ENCODE measurements at places on chromosomes 5 and 9.

DNA sequence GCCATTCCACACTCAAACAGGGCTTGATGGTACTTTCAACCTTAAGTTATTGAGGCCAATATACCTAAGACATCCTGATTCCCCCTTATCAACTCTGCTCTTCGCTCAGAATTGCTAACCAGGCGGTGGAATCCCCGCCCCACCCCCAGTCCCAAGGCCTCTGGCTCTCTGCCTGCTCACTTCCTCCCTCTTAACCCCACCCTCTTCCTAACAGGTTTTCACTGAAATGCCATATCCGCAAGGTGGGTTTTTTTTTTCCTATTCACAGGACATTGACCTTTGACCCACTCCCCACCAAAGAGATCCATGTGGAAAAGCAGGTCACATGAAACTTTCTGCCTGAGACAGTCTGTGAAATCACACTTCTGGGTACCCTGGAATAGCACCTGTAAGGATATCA, 66.6 kb upstream of the IFNK start:
- no peak for DNase-seq

GRCh38 chr5:160929360-160929759, 77.3 kb upstream of the ATP10B start:
- no peak for DNase-seq

- DNase-seq, result no peak
Observed at GRCh38 chr9:138051586-138052321, 174.2 kb downstream of the CACNA1B start.

- no peak for DNase-seq
Observed at GRCh38 chr9:85900504-85901201, 40.3 kb upstream of the NAA35 start.

GRCh38 chr5:36277521-36278176, 24.1 kb downstream of the RANBP3L start:
- no peak for DNase-seq

DNA sequence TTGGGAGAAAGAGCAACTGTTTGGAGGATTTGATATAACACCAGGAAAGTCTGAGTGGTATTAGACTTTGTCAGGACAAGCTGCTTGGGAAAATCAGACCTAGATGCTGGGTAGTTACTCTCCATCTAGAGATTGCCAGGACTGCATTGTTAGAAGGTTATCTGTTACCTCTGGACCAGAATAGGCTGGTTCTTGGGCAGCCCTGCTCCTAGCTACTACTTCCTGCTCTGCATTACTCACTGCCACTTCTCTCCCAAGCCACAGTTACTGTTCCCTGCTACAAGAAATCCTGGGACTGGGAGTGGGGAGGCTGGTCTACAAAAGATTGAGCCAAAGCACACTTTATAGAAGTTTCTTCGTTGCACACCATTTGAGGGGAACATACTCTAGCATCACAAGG, 95.5 kb upstream of the KCNN2 start:
- no peak for DNase-seq

GRCh38 chr5:43635374-43635773, 32.4 kb downstream of the NNT start:
- DNase-seq, result no peak

GRCh38 chr5:15606197-15606596, 106.2 kb downstream of the FBXL7 start:
- no peak for DNase-seq

DNA sequence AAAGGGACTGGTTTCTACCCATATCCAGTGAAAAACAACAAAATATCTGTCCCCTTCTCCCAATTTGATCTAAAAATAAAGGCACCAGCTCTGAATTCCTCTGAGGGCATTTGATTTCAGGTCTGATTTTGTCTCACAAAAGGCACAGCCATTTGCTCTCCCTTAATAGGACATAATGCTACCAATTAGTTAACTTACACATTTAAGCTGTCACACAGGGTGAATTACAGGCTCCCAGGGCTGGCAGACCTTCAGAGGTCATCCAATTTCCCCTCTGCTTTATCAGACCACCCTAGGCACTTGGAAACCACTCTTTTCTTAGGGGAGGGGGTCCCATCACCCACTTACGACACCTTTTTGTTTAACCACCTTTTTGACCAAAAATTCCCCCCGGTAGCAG, 319.9 kb downstream of the SPOCK1 start:
- no peak for DNase-seq

DNA sequence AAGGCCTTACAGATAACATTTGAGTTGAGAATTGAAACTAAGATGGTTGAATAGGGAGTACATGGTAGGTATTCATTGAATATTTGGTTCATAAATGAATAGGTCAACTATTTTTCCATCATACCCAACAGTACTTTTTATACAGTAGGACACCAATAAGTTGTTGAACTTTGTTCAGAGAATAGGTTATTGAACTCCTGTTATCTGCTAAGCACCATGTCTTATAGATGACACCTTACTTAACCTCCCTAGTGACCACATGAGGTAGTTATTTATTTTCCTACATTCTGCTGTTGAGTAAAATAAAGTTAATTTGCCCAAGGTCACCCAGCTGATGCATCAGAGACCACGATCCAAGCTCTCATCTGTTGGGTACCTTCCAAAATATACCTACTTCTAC, 49.6 kb upstream of the ATP10B start:
- no peak for DNase-seq

- DNase-seq, result no peak
Observed at GRCh38 chr9:133975511-133975910, 16.6 kb downstream of the VAV2 start.

DNA sequence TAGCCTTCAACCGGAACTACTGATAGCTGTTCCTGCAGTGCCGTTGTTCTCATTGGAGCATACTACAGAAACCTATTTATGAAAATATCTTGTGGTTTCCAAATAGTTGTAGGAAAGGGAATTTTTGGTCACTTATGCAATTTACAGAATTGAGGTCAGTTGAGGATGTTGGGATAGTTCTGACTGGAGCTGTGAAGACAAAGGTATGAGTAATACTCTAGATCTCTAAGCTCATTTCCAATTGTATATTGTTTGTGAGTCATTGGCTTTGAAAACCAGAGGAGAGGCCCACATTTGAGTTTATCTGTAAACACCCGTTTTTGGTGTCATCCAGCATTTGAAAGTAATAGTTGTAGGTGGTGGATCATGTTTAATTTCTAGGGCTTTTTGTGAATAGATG, 561.3 kb upstream of the WWC1 start:
- DNase-seq, result no peak

GRCh38 chr5:146818822-146819221, 59.7 kb downstream of the PPP2R2B start:
- DNase-seq, result no peak

- no peak for DNase-seq
Observed at GRCh38 chr5:1349246-1349645, 4.3 kb upstream of the CLPTM1L start.

DNA sequence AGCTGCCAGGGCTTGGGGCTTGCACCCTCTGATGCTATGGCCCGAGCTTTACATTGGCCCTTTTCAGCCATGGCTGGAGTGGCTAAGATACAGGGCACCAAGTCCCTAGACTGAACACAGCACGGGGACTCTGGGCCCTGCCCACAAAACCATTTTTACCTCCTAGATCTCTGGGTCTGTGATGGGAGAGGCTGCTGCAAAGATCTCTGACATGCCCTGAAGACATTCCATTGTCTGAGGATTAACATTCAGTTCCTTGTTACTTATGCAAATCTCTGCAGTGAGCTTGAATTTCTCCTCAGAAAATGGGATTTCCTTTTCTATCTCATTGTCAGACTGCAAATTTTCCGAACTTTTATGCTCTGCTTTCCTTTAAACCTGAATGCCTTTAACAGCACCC, 337.0 kb upstream of the SMC2 start:
- no peak for DNase-seq

- no peak for DNase-seq
Observed at GRCh38 chr5:159156426-159157238, 52.7 kb downstream of the RNF145 start.

DNA sequence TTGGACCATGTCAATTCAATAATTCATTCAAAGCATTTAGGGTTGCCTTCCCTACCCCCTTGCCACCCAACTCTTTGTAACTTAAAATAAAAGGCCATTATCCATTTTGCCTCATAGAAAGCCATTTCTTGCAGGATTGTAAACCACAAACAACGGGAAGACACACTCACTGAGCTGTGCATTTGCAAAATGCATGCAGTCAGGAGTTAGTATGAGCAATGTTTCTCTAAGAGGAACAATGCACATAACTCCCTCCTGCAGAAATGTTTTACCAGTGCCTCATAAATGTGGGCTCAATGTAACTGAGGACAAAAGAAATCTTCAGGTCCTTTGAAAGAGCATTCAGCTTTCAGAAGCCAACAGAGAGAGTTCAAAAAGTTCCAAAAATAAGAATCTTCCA, 98.5 kb upstream of the ABCA1 start:
- DNase-seq, result no peak

- DNase-seq, result no peak
Observed at GRCh38 chr5:82551192-82551591, 273.0 kb upstream of the RPS23 start.

GRCh38 chr5:104573949-104574709, 1011.5 kb upstream of the NUDT12 start:
- no peak for DNase-seq

GRCh38 chr5:61768692-61769281, 436.7 kb downstream of the ZSWIM6 start:
- no peak for DNase-seq

DNA sequence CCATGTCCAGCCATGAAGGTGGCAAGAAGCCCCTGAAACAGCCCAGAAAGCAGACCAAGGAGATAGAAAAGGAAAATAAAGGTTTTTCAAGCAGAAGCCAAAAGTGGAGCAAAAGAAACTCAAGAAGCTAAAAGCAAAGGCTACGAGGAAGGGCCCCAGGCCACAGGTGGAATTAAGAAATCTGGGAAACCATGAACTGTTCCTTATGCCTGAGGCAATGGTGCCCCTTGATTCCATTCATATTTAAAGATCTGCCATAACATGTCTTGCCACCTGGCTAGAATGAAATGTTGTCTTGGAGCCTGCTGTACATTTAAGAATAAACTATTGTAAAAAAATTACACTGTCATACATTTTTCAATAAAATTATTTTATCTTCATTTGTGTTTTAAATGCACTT, 59.5 kb upstream of the TARS1 start:
- DNase-seq, result no peak

DNA sequence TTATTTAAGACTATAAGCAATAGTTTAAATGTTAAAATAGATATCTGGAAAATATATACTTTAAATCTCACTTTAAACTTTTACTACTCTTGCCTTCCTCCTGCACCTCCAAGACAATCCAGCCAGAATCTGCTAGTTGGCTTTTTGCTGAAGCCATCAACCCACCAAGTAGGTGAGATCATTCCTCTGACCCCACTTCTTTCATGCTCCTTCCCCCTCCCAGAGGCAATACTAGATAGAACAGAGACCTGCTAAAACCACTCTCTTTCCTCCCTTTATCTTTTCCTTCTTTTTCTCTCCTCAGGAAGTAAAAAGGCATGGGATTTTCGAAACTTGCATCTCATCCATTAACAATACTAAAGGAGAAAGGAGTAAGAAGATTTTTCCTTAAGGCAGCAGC, 30.1 kb upstream of the CAMK4 start:
- no peak for DNase-seq

DNA sequence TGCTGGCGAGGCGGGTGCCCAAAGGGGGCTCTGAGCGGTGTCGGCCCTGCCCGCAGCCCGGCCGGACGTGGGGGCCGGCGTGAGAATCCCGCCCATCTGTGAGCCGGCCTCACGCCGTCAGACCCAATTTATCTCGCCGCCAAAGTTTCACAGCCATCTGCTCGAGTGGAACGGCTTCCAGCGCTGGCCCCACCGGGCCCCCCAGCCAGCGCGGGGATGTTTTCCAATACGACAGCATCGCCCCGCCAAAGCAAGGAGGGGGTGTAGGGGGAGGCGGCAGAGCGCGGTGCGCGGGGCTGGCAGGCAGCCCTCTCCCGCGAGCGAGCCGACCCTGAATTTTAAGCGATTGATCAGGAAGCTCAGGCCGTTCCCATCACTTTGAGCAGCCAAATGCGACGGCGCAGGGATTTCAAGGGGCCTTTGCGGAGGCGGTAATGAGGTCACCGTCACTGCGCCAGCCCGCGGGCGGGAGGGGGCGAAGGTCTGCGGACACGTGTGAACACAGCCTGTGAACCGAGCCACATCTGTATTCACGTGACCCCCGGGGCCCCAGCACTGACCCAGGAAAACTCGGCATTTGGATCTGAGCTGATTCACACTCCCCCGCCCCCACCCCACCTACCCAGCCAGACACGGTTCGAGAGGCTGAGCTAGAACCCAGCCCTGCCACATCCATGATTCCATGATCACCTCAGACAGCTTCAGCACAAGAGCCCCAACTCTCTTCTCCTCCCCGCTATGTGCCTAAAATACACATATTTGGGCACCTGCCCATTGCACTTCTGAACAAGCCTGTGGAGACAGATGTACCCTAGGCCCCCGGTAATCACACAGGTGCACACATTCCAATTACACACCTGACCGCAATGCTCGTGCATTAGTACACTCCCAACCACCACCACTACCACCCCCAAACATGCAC, 47.8 kb upstream of the PSD2 start:
- peak; percentile 42 for DNase-seq

DNA sequence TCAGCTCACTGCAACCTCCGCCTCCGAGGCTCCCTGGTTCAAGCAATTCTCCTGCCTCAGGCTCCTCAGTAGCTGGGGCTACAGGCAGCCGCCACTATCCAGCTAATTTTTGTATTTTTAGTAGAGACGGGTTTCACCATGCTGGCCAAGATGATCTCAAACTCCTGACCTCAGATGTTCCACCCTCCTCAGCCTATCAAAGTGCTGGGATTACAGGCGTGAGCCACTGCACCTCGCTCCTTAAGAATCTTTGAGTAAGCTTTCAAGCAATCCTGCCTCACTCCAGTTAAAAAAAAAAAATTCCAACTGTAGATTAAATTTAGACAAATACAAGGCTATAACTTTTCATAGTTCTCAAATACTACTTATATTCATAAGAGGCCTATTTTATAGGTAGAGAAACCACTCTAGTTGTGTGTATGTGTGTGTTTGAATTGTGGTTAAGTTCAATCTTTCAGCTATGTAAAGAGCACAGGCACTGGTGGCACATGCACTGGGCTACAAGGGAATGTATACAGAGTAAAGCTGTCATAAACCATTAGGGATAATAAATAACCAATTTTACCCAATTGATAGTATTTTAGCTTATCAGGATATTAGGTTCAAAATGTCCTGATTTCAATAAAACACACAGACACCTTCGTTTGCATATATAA, 50.6 kb upstream of the RAPGEF6 start:
- DNase-seq, result no peak

DNA sequence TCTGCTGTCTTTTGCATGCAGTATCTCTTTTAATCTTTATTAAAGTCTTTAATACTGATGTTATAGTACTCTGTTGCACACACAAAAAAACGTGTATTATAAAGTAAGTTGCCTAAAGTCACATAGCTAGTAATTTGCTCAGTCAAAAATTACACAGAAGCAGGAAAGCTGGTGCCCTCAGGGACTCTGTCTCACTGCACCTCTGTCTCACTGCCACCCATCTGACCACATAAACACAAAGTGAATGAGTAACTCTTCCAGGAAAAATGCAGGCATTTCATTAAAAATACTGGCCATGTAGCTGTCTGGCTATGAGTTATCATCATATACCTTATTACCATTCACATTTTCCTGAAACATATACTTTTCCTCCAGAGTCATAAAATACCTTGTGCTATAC, 591.7 kb downstream of the CSNK1G3 start:
- no peak for DNase-seq

All from stimulated activated CD4-positive, alpha-beta T cell treated with anti-CD3 and anti-CD28 coated beads, Interleukin-4, amount 100 ng/mL, for 4 hours (primary cell).